ENCODE measurements at places on chromosomes 7 and 10. TPM values are rescaled to one million over a fixed set of nuclear protein-coding genes. Genes with fewer than 3 reads are reported as not detected.

CTNNA3 gene
- total RNA-seq, result not detected

TEX36 gene
- not detected for total RNA-seq

PVRIG gene
- not detected for total RNA-seq

CNOT4 gene
- total RNA-seq, result 2.9 TPM

BNIP3 gene
- 50.9 TPM for total RNA-seq

FEZF1 gene
- total RNA-seq, result not detected

HABP2 gene
- total RNA-seq, result not detected

ADARB2 gene
- total RNA-seq, result 0.61 TPM

THAP5 gene
- 23.4 TPM for total RNA-seq

SEMA3E gene
- not detected for total RNA-seq

CALML5 gene
- not detected for total RNA-seq

EXOC6 gene
- total RNA-seq, result 159 TPM

HECW1 gene
- not detected for total RNA-seq

TLX1 gene
- total RNA-seq, result 0.15 TPM

PLAC9 gene
- total RNA-seq, result 2.9 TPM

CARD11 gene
- total RNA-seq, result 1.7 TPM

NT5C3A gene
- total RNA-seq, result 21.4 TPM

HOXA3 gene
- total RNA-seq, result 1.4 TPM

ZNF804B gene
- not detected for total RNA-seq
